ENCODE measurements at places on chromosomes 3 and 15.

DNA sequence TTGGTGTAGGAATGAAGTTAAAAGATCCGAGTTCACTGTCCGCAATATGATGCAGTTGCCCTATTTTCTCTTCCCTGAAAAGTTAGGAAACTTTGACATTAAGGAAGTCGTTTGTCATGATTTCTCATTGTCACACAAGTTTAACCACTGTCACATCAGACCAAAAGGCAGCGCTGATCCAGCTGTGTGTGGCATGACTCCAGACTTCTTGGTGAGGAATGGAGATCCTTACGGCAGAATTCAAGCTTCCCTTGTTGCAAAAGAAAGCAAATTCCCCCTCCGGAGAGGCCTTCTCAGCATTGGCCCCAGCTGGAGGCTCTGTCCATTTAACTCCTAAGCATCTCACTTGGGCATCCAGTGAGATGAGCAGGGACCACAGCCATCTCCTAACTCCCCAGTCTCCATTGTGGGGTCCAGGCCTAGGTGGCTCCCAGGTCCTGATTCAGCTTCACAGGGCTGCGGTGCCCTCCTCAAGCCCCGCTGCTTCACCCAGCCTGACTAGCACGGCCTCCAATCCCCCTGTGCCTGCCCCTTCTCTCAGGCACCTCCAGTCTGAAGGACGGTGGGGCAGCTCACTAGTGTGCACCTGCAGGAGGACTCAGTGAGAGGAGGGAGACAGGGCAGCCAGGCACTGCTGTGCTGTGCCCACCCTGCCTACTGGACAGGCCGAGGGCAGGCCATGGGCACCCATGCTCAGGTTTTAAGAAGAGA lies 159.5 kb downstream of the CHSY1 start:
- no peak for DNase-seq

DNA sequence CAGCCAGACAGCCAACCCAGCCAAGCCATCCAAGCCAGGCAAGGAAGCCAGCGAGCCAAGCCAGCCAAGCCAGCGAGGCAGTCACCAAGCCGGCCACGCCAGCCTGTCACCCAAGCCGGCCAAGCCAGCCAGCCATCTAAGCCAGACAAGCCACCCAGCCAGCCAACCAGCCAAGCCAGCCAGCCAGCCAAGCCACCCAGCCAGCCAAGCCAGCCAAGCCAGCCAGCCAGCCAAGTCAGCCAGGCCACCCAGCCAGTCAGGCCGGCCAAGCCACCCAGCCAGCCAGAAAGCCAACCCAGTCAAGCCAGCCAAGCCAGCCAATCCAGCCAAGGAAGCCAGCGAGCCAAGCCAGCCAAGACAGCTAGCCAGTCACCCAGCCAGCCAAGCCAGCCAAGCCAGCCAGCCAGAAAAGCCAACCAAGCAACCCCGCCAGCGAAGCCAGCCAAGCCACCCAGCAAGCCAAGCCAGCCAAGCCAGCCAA lies 201.2 kb downstream of the GOLGA6L6 start:
- DNase-seq: peak; percentile 57

GRCh38 chr3:195249858-195250464 lies 21.0 kb downstream of the XXYLT1 start:
- DNase-seq: no peak

- no peak for DNase-seq
These were observed 136.8 kb downstream of the PGPEP1L start for GRCh38 chr15:98870788-98871187.

- DNase-seq: no peak
These were observed 732.4 kb downstream of the CADM2 start for GRCh38 chr3:85691196-85691595.

GRCh38 chr15:38470816-38471215 lies 16.9 kb downstream of the FAM98B start:
- DNase-seq: no peak

GRCh38 chr3:194672876-194673275 lies 885 bp upstream of the LSG1 start:
- DNase-seq: no peak

GRCh38 chr3:12396471-12396870 lies 87.8 kb upstream of the TSEN2 start:
- no peak for DNase-seq

GRCh38 chr3:31813197-31813596 lies 167.9 kb downstream of the OSBPL10 start:
- DNase-seq: no peak

- no peak for DNase-seq
These were observed 303.4 kb downstream of the DIPK2A start for GRCh38 chr3:144275005-144275404.
